HTR-8/SVneo (cell line): ENCODE measurements at places on chromosomes 6 and 20.

DNA sequence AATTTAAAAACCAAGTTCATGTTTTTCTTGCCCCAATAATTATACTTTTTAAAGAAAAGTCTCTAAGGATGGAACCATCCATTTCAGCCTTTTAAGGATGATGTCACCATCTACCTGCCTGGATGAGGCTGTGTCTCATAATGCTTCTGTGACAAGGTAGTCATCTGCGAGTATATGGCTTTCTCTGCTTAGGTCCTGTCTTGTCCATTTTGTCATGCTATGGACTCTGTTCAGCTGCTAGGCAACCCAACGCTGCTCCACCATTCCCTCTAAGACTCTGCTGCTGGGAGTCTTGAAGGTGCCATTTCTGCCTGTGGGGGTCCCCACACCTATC is 459.8 kb upstream of the RUNX2 start:
- DNase-seq = no peak

DNA sequence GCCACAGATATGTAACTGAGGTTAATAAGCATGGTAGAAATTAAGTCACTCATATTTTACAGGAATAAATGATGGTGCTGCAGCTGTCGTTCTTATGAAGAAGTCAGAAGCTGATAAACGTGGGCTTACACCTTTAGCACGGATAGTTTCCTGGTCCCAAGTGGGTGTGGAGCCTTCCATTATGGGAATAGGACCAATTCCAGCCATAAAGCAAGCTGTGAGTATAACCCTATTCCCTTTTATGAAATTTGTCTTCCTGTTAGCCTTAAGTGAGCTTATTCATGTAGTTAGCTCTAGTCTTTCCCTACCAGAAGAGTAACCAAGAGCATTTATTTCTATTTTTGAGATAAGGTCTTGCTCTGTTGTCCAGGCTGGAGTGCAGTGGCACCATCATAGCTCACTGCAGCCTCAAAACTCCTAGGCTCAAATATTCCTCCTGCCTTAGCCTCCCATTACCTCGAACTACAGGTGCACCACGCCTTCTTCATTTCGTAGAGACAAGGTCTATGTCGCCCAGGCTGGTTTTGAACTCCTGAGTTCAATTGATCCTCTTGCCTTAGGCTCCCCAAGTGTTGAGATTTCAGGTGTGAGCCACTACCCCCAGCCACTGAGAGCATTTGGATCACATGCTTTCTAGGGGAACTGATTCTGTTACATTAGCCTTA is 12.0 kb downstream of the TCP1 start:
- no peak for DNase-seq

- peak; percentile 54 for DNase-seq
Measured at GRCh38 chr6:16799279-16800193, 38.3 kb upstream of the ATXN1 start.

DNA sequence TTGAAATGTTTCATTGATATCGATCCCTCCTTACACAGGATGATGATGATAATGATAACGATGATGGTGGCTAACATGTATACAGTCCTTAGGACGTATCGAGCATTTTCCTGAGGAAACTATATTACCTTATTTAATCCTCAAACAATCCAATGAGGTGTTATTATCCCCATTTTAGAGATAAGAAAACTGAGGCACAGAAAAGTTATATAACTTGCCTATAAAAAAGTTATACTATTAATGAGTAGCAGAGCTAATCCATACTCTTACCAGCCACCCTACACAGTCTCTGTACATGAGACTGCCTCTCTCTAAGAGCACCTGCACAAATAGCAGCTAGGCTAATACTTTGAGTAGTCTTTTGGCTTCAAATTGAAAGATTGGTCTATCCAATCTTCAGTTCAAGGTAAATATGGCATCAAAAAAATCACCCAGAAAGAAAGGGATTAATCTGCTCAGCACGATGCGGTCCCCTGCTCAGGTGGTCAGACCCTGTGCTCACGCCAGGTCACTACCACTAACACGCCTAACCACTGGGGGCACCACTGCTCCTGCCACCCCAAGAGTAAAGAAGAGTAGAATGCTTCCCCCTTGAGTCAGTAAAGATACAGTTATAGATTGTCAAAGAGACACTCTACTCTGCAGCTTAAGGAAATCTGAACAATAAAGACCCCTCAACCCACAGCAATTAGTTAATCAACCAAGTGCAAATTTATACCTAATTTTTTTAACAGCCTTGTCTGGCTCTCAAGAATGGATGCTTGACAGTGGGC is 15.0 kb downstream of the GABBR1 start:
- DNase-seq = no peak

GRCh38 chr6:90870561-90870960 is 283.7 kb upstream of the MAP3K7 start:
- no peak for DNase-seq

- DNase-seq = peak; percentile 62
Measured at GRCh38 chr6:36196113-36196879, at the start of gene BRPF3. Gene BRPF3, plus strand, starts transcription at chr6:36196744. Its CDS starts 3,579 bp downstream, at chr6:36200323.

DNA sequence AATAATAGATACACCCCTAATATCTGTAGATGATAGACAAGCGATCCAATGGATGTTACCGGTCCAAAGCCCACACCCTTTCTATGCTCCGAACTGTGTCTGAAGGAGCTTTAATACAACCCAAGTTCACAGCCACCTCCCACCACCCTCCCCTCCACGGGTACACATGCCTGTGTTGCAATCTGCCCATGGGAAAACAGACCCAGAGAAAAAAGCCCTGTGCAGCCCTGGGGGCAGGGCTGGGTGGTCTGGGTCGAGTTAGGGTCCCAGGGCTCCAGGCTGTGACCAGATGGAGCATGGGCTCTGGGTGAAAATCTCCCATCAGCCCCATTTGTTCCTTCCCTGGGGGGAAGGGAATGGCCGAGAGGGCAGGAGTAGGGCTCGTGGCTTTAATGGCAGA is 65.8 kb downstream of the BANF2 start:
- no peak for DNase-seq

DNA sequence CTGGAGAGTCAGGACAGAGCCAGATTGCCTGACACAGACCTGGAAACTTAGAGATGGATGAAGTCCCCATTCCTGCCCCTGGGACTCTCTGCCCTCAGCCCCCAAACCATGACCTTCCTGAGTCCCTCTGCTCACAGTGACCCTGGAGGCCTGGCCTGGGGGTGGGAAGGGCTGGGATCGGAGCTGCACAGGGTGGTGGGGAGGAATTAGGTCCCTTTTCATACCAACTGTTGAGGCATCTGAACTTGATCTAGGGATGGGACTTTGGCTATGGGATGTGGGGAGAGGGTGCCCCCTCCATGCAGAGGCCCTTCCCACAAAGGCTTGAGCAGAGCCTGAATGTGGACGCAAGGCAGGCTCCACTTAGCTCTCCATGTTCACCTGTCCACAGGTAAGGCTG is 144.1 kb downstream of the MRPL14 start:
- no peak for DNase-seq

GRCh38 chr20:59235226-59235625 is 65.2 kb upstream of the EDN3 start:
- no peak for DNase-seq

DNA sequence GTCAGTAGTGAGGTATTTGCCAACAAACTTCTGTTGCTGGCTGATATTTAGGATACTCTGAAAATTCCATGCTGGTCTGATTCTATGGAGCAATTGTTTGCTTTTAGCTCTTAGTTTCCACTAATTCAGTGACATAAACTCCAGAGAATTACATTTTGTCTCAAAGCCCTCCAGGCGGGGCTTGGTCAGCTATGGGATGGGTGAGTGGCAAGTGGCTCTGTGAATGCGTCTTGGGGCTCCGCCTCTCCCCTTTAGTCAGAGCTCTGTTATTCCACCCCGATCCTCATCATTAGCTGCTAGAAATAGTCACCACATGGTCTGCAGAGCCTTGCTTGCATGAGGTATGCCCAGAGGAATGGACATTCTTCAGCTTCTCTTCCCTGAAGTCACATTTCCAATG is 540.6 kb downstream of the QKI start:
- DNase-seq = peak; percentile 27

DNA sequence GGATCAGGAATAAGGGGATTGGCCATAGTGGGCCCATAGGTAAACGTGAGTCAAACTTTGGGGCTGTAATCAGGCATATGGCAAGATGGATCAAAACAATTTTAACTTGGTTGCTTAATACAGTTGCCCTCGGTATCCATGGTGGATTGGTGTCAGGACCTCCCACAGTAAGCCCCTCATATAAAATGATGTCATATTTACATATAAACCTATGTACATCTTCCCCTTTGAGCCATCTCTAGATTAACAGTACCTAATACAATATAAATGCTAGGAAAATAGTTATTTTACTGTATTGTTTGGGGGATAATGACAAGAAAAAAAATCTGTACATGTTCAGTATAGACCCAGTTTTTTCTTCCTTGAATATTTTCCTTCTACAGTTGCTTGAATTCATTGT is 7.4 kb upstream of the ACAT2 start:
- DNase-seq = no peak

- DNase-seq = peak; percentile 27
Measured at GRCh38 chr6:135002229-135002844, 52.3 kb downstream of the HBS1L start.

DNA sequence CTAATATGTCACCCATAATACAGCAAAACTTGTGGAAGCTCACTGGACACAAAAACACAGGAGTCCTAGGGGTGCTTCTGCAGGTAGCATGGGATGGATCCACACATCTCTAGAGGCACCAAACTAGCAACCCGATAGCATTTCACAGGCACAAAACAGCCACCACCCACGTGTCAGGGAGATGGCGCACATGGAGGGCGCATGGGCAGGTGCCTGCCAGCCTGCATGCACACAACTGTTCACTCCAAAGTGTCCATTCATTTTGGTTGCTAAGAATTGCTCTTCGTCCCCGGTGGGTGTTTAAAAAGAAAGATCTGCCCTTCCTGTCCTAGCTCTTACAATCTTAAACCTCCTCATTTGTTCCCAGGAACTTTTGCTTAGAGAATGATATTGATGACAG is 171.3 kb downstream of the SYNDIG1 start:
- no peak for DNase-seq

- no peak for DNase-seq
Measured at GRCh38 chr6:42200035-42200434, 5.3 kb upstream of the GUCA1B start.

- no peak for DNase-seq
Measured at GRCh38 chr6:159107451-159108260, 61.5 kb upstream of the FNDC1 start.

- DNase-seq = no peak
Measured at GRCh38 chr6:167711768-167712730, 114.7 kb upstream of the AFDN start.

DNA sequence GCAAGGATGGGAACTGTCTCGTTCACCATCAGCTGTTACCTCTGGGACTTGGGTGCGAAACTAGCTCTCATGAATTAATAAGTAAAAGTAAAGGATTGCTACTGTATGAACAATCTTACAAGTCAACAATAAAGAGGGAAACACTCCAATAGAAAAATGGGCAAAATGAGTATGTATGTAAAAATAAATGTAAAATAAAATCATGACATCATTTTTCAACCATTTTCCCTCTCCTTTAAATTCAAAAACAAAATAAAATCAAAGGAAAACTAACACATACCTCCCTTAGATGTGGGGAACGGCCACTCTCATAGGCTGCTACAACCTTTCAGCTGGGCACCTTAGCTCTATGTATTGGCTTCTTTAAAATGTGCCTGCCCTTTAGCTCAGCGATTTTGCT is 389.7 kb upstream of the ARID1B start:
- DNase-seq = no peak

- no peak for DNase-seq
Measured at GRCh38 chr6:159727717-159728445, 575 bp downstream of the WTAP start.

DNA sequence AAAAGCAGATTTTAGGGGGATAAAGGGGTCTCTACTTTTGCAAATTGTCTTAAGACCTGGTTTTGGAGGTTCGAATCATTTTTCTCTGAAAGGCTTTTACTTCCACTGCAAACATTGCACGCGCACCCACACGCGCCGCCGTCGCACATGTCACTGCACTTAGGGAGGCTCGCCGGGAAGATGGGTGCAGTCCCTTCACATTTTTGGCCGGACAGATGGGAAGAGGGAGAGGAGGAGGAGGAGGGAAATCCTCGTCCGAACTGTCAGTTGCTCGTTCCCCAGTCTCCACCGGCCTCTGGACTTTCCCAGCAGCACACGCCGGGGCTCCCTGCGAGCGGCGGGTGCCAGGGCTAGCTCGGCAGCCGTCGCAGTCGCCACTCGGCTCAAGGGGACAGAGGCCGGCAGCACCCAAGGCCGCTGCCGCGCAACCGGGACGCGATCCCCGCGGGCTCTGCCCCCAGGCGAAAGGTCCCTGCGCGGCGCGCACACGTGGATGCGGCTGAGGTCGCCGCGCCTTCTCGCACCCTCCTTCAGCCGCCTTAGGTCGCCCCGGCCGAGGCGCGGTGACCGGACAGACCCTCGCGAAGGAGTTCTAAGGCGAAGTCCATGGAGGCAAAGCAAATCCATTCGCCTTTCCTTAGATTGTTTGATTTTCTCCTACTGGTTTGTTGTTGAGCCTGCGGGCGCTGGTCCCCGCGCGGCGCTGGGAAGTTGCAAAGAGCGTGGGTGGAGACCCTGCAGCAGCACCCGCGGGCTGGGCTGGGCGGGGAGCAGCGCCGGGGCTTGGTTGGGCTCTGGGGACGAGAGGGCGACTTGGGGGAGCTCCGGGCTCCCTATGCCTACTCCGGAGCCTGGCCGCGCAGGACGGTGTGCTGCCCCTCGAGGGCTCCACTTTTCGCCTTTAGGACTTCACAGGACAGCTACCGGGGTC is 1.2 kb downstream of the MYB start:
- peak; percentile 8 for DNase-seq

DNA sequence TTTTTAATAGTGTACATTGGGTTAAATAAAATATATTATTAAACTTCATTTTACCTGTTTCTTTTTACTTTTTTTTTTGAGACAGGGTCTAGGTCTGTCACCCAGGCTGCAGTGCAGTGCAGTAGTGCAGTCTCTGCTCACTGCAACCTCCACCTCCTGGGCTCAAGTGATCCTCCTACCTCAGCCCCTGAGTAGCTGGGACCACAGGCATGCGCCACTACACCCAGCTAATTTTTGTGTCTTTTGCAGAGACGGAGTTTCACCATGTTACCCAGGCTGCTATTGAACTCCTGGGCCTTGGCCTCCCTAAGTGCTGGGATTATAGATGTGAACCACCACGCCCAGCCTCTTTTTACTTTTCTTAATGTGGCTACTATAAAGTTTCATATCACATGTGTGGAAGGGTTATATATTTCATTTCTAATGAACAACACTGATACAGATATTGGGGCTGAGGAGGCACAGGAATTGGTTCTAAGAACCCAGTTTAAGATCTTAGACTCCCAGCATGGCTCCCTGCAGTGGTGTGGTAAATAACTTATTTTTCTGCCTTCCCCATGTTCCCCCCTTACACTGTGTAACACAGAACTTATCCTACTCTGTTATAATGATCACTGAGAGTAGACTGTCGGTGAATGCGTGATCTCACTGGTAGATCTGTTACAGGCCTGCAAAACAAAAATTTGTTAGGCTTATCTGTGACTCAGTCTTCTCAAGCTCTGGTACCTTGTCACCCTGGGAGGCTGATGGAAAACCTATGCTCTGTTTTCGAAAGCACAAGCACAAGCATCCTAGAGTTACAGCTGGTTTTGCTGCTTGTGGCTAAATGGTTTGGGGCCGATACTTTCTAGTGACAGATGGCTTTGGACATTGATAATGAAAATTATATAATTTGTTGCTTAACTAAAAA is 5.8 kb upstream of the ATXN1 start:
- DNase-seq = no peak
